ENCODE measurements at places on chromosomes 2 and 18.

GRCh38 chr2:237742191-237742590, 56.4 kb upstream of the RBM44 start:
- DNase-seq, result no peak

- DNase-seq, result peak; percentile 27
These were observed 634 bp downstream of the SPATS2L start for GRCh38 chr2:200306931-200307723.

GRCh38 chr2:186429104-186429503, 57.0 kb upstream of the ZC3H15 start:
- DNase-seq, result no peak

DNA sequence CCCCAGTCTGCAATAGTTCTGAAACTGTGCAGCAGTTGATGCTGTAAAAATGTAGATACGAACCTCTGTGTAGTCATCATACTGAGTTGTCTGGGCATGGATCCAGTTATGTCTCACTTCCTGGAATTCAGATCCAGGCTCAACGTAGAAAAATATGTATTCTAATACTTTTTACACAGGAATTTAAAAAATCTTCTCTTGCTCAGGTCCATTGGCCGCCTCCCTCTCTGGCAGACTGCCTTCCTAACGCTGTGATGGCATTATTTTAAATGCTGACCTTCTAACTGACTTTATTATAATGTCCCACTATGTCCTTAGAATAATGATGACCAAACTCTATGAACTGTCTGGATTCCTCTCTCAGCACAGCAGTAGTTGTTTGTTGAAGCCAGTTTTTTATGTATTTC, 119.6 kb downstream of the FEZ2 start:
- no peak for DNase-seq

- no peak for DNase-seq
These were observed 306.9 kb upstream of the NT5C1B start for GRCh38 chr2:18896125-18896764.

- DNase-seq, result no peak
These were observed 587.9 kb downstream of the NRXN1 start for GRCh38 chr2:50443868-50444630.

DNA sequence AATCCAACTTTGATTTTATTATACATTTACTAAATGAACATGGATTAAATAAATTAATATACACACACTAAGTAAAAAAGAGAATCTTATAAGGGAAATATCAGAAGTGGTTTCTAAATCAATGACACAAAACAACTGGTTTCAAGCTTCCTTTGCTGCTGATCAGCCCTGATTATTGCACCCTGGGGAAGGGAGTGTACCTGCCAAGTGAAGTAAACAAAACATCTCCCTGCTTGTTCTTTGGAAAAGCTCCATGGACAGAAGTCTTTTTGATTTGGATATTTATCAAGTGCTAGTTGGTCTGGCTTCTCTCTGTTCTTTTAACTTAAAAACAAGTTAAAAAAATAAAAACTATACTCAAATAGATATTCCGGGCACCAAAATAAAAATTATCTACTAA, 190.1 kb downstream of the PDE11A start:
- no peak for DNase-seq

Measured in CD4-positive, alpha-beta T cell treated with Interferon alpha-2 for 1 hour (primary cell).